ENCODE measurements at places on chromosomes 12 and 14.

DNA sequence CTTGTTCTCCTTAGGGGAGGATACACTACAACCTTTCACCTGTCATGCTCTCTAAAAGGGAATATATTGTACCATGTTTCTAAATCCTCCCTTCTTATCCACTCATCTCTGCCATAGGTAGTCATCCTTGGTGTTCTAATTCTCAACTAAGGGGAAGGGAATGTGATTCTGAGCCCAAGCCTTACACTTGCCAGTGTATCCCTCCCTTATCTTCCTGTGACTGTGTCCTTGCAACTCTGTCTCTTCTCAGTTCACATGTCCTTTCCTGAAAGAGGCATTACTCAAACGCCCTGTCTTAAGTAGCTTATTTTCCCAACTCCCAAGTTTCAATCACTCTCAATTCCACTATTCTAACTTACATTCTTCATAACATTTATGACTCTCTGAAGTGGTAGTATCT, 44.5 kb upstream of the SYT10 start:
- DNase-seq: no peak

DNA sequence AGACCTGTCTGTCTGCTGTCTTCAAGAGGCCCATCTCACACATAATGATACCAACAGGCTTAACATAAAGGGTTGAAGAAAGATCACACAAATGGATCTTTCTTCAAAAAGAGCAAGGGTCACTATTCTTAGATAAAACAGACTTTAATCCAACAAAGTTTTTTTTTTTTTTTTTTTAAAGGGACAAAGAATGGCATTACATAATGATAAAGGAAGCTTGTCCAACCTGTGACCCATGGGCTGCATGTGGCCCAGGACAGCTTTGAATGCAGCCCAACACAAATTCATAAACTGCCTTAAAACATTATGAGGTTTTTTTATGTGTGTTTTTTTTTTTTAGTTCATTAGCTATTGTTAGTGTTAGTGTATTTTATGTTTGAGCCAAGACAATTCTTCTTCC, 6.8 kb upstream of the FAM186B start:
- no peak for DNase-seq

- DNase-seq: peak; percentile 0
Observed at GRCh38 chr14:104112113-104112505, 26.3 kb upstream of the KIF26A start.

DNA sequence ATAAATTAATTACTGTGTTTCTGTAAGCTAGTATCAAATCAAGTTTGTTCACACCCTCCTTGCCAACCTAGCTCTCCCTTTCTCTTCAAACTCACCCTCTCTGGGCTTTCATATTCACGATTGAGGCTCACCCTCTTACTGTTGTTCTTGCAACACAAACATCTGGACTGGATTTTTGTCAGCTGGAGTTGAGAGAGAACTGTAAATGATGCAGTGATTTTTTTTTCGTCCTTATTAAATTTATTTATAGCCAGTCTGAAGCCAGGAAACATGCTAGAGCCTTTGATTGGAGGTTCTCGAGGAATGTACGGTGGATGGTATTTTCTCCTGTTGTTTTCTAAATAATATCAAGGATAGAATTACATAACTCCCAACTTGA, 485.1 kb downstream of the ZFP36L1 start:
- no peak for DNase-seq

DNA sequence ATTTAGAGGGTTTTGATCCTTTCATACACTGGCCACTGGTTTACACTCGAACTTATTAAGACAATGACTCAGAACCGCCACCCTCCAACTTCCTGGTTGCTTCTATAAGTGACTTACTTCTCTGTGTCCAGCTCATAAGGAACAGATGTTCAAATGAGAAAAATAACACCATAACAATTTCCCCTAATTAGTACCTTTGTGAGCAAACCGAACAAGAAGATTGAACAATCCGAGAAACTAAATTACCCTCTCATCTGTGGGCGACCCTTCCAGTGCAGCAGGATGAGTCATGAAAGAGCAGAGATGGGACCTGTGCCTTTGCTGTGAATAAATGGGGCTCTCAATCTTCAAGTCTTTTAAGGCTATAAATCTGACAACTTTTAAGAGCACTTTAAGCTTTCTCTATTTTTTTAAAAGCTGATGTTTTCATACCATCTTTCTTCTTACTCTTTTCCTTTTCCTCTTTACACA, 146.8 kb upstream of the RASSF8 start:
- no peak for DNase-seq

GRCh38 chr12:111394480-111394879, 11.2 kb upstream of the SH2B3 start:
- DNase-seq: no peak

- peak; percentile 88 for DNase-seq
Observed at GRCh38 chr12:113334786-113335539, at the start of gene SLC8B1. Gene SLC8B1, minus strand, starts transcription at chr12:113335109. Its CDS starts 2,231 bp downstream, at chr12:113332878.

GRCh38 chr12:8032242-8033152, at the start of gene FOXJ2:
Gene FOXJ2, plus strand, starts transcription at chr12:8032716. Its CDS starts 7,117 bp downstream, at chr12:8039833.
- DNase-seq: peak; percentile 83

GRCh38 chr14:59278111-59278510, 89.6 kb downstream of the DAAM1 start:
- no peak for DNase-seq

GRCh38 chr12:46084666-46085631, 94.6 kb upstream of the SCAF11 start:
- DNase-seq: no peak

GRCh38 chr14:30252783-30253674, 305.9 kb upstream of the G2E3 start:
- DNase-seq: no peak

DNA sequence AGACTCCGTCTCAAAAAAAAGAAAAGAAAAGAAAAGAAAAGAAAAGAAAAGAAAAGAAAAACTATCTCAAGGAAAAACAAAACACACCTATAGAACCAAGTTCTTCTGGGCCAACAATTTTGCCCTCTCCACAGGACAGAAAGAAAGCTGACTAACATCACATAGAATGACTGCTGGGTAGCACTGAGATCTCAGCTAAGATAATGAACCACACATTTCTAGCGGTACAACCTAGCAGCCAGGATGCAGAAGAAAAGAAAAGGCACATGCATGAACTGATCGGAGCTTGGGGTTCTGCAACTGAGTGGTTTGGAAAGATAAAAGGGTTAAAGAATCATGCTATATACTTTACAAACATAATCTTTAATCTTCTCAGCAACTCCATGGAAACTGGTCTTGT, 19.5 kb downstream of the TMED10 start:
- DNase-seq: no peak
